ENCODE measurements at places on chromosomes 5 and 9.
A peak's percentile ranks its signal among the peaks of the same experiment; 100 is the strongest.

DNA sequence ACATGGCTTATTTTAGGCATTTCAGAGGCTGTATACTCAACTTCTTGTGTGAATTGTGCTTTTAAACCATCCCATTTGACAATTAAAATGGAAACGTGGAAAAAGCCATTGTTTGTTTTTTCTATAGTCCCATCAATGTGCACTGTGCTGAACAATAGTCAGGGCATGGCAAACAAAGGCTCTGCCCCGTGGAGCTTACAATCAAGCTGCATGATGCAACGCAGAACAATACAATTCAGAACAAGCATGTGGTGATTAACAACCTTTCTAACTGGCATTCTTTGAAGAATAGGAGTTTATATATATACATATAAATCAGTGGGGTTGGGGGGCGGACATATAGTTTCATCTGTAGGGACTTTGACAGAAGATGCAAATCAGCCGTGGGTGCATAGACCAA is 2125.4 kb upstream of the WWC1 start:
- DNase-seq = no peak

- DNase-seq = no peak
Observed at GRCh38 chr9:126295516-126295915, 31.1 kb upstream of the MVB12B start.

DNA sequence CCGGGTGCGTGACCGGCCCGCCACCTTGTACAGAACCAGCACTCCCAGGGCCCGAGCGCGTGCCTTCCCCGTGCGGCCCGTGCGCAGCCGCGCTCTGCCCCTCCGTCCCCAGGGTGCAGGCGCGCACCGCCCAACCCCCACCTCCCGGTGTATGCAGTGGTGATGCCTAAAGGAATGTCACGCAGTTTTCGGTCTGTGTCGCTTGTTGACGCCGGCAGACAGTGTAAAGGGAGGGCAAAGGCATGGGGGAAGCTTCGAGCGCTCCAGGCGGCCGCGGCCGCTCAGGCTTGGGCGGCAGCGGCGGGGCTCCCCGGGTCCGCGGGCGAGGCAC is 1.3 kb downstream of the LRRC26 start:
- DNase-seq = peak; percentile 57

GRCh38 chr9:104334549-104334948 is 169.5 kb upstream of the OR13F1 start:
- DNase-seq = no peak

DNA sequence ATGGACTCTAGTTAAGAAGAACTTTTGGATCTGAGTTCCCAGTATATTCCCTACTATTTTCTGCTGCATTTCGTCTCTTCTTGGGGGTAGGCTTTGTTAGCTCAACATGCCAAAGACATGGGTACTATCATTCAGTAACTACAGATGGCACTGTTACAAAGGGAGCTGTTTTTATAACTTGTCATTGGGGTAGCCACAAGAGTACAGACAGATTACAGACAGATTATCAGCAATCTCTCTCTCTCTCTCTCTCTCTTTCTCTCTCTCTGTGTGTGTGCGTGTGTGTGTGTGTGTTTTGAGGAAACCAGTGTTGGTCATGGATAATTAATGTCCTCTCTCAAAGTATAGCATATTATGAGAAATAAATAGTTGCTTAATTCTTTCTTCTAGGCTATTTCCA is 116.1 kb downstream of the WDR70 start:
- no peak for DNase-seq

DNA sequence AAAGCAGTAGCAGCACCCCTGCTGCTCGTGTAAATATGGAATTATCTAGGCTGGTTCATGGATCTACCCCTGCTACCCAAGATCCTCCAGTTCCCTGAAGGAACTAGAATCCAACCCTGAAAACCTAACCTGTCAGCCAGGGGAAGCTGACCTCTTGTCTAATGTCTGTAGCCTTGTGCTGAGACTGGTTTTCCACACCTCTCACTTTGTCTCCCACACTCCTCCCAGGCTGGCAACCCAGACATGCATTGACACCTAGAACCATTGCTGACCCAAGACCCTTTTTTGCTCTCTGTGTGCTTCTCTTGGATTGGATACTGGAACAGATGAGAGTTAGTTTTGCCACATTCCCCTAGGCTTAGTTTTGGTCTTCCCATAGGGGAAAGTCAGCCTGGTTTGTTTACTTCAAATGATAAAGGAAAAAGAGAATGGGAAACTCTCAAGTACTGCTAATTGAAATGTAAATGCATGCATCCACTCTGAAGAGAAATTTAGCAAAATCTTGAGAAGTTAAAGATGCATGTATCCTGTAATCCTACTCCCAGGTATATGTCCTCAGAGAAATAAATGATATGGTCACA is 36.6 kb upstream of the NR4A3 start:
- DNase-seq = no peak

DNA sequence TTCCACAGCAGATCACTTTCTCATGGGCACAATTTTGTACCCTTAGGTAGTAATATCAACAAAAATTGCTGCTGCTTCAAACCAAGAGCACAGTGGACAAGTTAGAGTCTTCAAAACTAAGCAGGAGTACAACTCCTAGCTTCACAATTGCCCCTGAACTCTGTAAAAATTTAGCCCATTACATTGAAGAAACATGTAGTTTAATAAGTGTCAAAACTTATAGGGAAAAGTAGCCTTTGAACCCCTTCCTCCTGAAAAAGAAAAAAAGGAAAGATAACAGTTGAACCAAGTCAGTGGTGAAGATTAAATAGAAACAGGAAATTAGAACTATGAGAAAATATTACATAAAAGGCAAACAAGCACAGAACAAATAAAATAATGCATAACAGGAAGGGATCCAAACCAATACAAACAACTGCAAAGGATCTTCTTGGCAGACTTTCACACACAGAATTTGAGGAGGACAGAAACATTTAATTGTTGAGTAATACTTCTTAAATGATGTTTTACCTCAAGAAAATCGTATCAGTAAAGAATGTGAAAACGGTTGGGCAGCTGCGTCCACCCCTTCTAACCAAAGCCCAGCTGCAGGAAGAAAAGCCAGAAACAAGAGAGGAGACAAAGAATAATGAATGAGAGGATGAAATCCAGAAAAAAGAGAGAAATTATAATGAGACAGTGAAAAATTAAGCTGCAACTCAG is 636.0 kb downstream of the NR2F1-AS1 start:
- DNase-seq = no peak

GRCh38 chr5:179732918-179733771 is 523 bp downstream of the MAML1 start:
- peak; percentile 38 for DNase-seq

- DNase-seq = no peak
Observed at GRCh38 chr5:170599756-170600155, 95.9 kb downstream of the KCNIP1 start.

- DNase-seq = no peak
Observed at GRCh38 chr9:270657-271237, 56.1 kb downstream of the DOCK8 start.

DNA sequence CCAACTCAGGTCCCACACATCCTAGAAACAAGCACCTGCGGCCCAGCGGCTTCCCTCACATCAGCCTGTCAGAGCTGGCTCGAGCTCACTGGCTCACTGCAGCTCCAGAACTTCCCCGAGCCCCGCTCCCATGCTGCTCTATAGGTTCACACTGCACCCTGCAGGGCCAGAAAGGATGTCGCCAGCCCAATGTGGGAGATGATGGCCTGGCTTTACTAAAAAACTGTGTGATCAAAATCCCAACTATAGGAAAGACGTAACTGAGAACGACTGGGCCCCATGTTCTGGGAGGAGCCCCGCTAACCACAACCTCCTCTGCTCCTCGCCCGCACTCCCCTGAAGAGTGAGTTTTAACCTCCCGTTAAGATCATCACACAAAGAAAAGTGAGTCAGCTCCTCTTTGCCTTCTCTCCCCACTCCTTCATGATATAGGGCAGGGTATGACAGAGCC is 4.6 kb downstream of the SURF4 start:
- DNase-seq = no peak

DNA sequence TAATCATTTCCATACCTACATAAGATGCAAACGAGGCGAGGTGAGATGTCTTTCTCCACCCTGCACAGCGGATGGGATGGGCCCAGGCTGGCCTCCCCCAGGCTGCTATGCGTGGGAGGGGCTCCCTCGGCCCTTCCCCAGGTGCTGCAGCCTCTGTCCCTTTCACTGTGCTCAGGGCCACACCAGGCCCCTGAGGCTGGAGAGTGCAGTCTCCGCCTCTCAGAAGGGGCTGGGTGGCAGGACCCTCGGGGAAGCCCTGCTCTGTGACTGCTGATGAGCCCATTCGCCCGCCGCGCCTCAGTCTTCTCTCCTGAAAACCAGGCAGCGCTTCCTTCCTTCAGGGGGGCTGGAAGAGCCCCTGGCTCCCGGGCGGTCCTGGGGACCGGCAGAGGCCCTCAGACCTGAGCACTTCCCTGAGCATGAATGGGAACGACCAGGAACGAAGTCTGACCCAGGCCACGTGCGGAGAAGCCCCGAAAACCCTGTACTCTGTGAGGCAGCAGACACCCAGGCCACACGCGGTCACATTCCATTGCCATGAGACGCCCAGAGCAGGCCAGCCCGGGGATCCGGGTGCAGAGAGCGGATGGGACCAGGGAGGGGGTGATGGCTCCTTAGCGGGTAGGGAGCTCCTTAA is 21.9 kb upstream of the NOTCH1 start:
- DNase-seq = no peak

- DNase-seq = peak; percentile 84
Observed at GRCh38 chr5:9547122-9547947, 1.5 kb upstream of the SEMA5A start.

- no peak for DNase-seq
Observed at GRCh38 chr9:128505414-128505765, 871 bp downstream of the GLE1 start.

DNA sequence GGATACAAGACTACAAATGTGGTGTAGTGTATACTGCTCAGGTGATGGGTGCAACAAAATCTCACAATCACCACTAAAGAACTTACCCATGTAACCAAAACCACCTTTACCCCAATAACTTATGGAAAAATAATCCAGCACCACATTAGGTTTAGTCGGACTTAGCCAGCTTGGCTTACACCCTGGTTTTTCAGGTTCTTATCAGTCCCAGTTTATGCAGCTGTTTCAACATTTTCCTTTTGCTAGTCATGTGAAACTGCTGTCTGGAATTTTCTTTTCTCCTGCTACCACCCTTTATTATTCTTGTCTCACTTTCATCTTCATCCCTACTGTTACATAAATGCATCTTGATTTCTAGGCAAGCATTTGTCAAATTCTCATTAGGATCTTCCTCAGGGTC is 51.5 kb downstream of the STK32A start:
- DNase-seq = no peak

DNA sequence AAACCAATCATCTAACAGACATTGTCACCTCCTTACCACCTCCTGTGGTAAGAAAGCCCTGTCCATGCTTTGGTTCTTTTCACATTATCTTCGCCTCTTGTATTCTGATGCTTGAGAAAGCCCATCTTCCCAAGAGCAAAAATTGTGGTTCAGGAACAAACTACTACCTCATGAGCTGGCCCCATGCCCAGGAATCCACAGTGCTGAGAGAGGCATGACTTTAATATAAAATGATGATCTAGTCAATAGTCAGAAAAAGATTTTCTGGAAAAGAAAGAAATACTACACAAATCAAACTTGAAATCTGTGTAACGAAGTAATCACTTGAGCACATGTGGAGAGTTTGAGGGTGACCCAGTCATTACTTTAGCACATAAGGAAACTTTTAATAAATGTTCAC is 94.7 kb downstream of the FGF10 start:
- no peak for DNase-seq

DNA sequence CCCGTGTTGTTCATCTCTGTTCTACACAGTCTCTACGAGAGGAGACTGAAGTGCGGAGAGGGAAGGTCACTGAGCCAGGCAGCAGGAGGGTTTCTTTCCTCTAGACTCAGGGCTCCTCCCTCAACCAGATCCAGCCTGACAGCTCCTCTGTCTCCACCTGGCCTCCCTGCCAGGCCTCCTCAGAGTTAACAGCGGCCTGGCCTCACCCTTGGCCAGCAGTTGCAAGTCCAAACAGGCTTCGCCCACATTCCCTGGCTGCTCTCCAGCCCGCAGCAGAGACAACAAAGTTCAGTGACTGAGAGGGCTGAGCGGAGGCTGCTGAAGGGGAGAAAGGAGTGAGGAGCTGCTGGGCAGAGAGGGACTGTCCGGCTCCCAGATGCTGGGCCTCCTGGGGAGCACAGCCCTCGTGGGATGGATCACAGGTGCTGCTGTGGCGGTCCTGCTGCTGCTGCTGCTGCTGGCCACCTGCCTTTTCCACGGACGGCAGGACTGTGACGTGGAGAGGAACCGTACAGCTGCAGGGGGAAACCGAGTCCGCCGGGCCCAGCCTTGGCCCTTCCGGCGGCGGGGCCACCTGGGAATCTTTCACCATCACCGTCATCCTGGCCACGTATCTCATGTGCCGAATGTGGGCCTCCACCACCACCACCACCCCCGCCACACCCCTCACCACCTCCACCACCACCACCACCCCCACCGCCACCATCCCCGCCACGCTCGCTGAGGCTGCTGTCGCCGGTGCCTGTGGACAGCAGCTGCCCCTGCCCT is at the start of gene HRCT1:
TSS of gene HRCT1 (plus strand) at position 291 of the 768 bp plus-strand sequence. CDS start at position 377, 86 bp downstream.
- no peak for DNase-seq

- DNase-seq = no peak
Observed at GRCh38 chr9:31590091-31590490, 794.4 kb upstream of the ACO1 start.

DNA sequence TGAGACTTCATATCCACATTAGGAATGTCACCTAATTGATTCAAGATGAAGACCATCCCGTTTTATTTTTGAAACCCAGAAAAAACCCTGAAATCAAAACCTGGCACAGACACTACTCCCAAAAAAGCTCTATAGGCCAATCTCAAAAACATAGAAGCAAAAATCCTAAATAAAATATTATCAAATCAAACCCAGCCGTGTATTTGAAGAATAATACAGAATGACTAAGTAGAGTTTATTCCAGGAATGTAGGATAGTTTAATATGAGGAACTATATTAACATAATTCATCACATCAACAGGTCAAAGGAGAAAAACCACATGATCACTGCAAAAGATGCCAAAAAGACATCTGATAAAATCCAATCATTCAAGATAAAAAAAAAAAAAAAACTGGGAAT is 167.1 kb downstream of the ACTL7B start:
- no peak for DNase-seq

GRCh38 chr5:108687595-108688200 is 60.0 kb upstream of the FER start:
- no peak for DNase-seq

GRCh38 chr5:135162661-135163265 is 128.7 kb upstream of the PITX1 start:
- DNase-seq = no peak

DNA sequence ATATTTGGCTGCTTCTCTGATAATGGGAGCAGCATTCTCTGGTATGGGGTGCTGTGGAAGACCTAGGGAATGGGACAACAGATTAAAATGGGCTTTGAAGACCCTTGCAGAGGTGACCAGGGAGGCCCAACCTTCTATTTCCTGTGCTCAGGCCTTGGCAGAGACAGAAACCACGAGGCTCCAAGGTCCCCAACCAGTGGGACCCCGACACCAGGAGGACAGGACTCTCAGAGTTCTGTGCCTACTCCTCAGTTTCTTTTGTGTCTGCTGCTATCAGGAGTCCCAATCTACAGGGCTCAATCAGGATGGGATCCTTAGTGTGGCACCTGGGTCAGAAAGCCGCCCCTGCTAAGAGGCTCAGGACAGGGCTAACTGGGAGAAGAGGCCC is 29.3 kb downstream of the CSF2 start:
- no peak for DNase-seq

GRCh38 chr5:2205596-2206226 is 323.0 kb upstream of the IRX4 start:
- DNase-seq = no peak

All from posterior cingulate gyrus (tissue), 11 donors.